ENCODE measurements at places on chromosomes 11 and 22.

DNA sequence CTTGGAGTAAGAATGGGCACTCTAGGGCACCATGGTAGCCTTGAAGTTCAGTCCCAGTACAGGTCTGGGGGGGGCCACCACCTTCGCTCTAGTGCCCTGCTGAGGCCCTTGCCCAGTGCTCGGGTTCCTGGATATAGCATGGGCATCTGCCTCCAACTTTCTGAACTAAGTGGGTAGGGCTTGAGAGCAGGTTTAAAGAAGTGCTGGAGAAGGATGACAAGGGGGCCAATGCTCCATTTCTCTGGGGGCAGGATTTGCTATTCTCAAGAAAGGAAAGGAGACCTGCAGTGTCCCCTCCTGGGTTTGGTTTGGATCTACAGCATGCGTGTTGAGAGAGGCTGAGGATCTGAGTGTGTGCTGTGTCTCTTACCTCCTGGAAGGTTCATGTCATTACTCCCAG, 82.2 kb upstream of the SUSD2 start:
- no peak for DNase-seq

- no peak for DNase-seq
Measured at GRCh38 chr11:74232311-74232950, 61.3 kb downstream of the PPME1 start.

- no peak for DNase-seq
Measured at GRCh38 chr11:72989727-72990126, 152.4 kb downstream of the FCHSD2 start.

DNA sequence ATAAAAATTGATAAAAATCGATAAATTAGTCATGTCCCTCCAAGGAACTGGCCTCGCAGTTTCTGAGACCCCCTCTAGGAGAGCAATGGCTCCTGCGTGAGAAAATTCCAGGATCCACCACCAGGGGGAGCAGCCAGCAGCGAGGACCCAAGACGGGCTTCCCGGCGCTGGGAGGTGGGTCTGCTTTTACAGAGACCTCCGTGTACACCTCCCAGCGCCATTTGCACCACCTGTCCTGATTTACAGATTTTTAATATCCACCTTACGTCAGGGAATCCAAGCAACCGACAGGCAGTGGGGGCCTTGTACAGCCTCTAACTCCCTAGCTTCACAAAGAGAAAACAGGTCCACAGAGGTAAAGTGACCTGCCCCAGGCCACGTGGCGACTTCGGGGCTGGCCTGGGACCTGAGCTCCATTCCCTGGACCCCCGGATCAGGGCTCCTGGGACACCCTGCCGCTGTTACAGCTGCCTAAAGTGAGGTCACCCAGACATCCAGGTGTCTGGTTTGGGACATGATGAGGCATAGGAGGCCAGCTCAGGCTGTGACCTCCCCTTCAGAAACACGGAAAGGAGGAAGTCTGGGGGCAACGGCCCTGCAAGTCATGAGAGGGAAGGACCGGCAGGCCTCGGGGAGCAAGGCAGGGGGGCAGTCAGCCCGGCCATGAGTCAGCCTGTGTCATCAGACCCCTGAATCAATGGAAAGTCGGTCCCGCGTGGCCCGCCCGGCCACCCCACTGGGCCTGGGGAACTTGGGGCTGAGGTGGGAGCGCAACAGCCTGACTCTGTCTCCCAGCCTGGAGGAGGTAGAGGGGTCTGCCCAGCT, 3.5 kb downstream of the OSM start:
- peak; percentile 61 for DNase-seq

GRCh38 chr11:103947546-103947919, 88.9 kb upstream of the DDI1 start:
- no peak for DNase-seq

GRCh38 chr11:73510877-73511276, 87.0 kb downstream of the FAM168A start:
- DNase-seq: no peak

- DNase-seq: no peak
Measured at GRCh38 chr11:132744771-132745170, 787.5 kb downstream of the OPCML start.

DNA sequence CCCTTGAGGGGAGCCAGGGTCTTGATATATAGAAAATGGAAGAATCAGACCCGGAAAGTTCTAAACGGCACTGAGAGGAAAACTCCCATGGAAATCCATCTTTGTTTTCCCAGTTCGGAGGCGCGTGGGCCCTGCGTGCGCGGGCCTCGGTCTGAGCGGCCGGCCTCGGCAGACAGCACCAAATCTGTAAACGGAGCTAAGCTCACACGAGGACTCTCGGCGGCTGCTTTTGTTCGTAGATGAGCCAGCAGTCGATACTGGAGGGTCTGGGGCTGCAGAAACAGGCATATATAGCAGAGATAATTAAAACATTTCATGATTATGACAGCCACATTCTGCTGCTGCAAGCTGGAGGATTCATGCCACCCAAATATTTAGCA, 68.5 kb upstream of the PPARA start:
- DNase-seq: no peak

- DNase-seq: no peak
Measured at GRCh38 chr11:109756521-109756920, 334.5 kb downstream of the C11orf87 start.

DNA sequence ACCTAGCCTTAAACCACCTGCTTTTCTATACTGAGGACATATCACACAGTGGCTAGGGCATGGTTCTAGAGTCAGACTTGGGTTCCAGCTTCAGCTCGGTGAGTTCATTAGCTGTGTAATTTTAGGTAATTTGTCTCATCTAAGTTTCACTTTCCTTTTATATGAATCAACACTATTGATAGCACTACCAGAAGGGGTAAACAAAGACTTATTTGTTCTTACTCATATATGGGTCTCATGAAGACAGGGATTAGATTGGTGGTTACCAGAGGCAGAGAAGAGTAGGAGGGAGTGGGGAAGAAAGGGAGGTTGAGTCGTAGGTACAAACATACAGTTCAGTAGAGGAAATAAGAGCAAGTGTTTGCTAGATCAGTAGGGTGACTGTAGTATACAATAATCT, 924.7 kb downstream of the OPCML start:
- DNase-seq: no peak

DNA sequence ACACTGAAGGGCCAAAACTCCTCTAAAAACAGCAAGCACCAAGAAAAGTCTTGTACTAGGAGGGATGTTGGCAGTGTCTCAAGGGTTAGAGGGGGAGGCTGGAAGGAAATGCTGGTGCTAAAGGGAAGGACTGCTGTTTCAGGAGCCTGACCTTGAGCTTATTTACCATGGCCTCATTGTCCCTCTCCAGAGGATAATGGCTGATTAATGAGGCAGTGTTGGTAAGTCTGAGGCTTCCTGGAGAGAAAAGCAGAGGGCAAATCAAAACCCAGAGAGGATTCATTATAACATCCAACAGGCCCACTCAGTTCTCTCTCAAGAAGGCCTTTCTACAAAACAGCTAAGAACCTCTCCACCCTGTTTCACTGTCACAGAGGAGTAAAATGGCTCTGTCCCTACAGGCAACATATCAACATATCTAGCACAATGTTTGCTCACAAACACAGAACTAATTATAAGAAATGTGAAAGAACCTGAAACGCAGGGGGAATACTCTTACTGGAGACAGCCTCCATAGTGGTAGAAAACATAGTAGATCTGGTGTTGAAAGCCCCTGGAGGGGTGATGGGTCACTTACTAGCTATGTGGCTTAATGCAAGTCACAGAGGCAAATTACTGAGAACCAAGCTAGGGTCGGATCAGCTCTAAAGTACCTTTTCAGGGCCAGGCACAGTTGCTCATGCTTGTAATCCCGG, 31.4 kb downstream of the NUMA1 start:
- DNase-seq: no peak

DNA sequence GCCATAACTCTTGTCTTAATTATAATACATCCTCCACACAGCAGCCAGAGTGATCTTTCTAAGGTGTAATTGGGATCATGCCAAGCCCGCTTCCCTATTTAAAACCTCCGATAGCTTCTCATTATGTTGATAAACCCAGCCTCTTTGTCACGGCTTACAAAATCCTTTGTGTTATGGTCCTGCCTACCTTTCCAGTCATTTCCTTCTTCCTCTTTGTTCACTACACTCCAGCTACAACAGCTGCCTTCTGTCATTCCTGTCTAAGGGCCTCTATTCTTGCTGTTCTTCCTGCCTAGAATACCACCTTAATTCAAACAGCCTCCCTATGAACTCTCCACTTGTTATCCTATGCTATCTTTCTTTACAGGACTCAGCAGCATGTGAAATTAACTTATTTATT, 70.6 kb upstream of the CAPRIN1 start:
- no peak for DNase-seq

DNA sequence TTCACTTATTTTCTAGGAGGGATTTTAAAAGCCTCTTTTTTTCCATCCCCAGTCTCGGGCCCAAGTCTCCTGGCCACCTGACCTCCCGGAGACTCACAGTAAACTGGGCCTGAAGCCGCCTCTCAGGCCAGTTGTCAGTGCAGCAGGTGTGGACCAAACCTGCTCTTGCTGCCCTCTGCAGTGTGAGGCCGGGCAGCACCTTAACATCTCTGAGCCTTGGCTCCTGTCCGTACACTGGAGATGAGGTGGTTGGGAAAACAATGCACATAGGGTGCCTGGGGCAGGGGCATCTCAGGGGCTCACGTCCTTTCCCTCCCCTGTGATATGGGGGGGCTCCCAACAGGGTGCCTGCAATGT, 45.1 kb downstream of the PHF21B start:
- no peak for DNase-seq

DNA sequence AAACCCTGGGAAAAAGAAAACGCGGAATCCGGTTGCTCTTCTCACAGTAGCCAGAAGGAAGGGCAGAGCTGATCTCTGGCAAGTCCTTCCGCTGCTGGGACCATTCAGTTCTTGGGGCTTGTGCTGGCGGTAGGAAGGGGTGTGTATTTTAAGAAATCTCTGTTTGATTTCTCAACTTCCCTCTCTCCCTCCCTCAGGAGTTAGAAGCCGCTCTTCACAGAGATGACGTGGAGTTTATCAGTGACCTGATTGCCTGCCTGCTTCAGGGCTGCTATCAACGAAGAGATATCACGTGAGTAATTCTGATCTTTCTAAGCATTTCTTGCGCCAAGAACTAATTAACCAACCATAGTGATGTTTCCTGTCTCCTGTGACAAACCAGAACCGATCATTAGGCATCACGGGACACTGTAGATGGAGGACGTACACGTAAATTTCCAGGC, 85.9 kb upstream of the SLC25A18 start:
- no peak for DNase-seq

DNA sequence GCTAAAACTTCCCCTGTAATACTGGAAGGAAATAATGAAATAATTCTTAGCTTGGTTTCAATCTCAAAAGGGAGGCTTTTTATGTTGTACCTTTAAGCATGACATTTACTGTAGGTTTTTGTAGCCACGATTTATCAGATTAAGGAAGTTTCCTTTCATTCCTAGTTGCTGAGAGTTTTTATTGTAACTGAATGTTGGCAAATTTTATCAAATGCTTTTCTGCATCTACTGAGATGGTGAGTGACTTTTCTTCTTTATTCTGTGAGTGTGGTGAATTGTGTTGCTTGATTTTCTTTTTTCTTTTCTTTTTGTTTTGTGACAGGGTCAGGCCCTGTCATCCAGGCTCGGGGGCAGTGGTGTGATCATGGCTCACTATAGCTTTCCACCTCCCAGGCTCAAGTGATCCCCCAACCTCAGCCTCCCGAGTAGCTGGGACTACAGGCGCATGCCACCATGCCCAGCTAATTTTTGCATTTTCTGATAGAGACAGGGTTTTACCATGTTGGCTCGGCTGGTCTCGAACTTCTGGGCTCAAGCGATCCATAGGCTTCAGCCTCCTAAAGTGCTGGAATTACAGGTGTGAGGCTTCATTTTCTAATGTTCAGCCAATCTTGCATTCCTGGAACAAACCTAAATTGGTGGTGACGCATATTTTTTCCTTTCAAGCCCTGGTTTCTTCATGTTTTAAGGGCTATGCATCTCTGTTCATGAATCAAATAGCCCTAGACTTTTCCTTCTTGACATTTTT, 26.2 kb downstream of the SUSD2 start:
- DNase-seq: no peak

- DNase-seq: no peak
Measured at GRCh38 chr11:21897752-21898151, 295.1 kb upstream of the ANO5 start.

- DNase-seq: no peak
Measured at GRCh38 chr11:63621071-63621470, 6.8 kb upstream of the PLAAT3 start.

GRCh38 chr11:5618807-5619206, 6.0 kb upstream of the TRIM34 start:
- DNase-seq: no peak

GRCh38 chr11:120563703-120564572, 52.4 kb downstream of the GRIK4 start:
- DNase-seq: no peak

DNA sequence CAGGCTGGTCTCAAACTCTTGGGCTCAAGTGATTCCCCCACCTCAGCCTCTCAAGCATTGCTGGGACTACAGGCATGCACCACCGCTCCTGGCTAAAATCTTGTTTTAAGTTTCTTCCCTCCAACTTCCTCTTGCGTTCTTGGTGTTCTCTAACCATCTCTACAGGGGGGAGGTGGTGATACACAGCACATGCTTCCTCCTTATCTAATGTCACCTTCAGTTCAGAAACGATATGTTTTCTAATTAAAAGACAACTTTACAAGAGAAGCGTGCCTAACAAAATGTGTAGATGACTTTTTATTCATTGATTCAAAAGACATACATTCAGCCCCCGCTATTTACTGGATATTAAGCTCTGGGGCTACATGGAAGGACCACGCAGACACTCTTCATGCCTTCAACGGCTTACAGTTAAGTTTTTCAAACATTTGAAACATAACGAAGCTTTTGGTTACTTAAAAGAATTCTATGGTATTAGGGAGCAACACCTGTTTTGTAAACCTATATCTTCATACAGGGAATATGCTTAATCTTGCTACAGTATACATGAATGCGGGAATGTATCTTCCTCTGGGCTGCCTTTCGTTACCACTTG, 933 bp upstream of the DLAT start:
- DNase-seq: no peak

- no peak for DNase-seq
Measured at GRCh38 chr11:96306933-96307775, 35.8 kb downstream of the MAML2 start.

GRCh38 chr11:130813196-130813595, 103.1 kb downstream of the SNX19 start:
- no peak for DNase-seq

DNA sequence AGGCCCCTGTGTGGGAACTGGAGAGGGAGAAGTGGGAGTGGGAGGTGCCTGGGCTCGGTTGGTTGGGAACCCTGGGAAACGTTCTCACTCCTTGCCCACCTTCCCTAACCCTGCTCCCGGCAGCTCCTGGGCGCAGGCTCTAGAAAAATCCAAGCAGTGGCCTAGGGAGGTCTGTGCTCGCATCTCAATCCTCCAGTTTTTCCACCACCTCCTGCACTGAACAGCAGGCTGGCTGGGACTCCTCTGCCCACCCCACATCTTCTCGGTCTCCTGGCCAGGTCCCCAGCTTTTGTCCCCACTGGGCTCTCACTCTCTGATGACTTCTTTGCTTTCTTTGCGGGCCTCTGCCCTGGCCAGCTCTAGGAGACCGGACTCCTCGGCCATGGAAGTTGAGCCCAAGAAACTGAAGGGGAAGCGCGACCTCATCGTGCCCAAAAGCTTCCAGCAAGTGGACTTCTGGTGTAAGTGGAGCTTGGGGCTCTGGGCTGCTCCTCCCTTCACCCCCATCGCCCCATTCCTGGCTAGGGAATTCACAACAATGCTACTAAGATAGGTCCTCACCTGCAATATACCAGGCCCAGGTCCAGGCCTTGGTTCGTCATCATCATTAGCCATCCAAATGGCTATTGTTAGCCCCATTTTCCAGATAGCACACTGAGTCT, 35.6 kb downstream of the PRDM11 start:
- DNase-seq: no peak

GRCh38 chr11:123584737-123585136, 69.7 kb downstream of the SCN3B start:
- no peak for DNase-seq

GRCh38 chr11:96235751-96236150, 107.2 kb downstream of the MAML2 start:
- DNase-seq: no peak
